Activated naive CD8-positive, alpha-beta T cell treated with anti-CD3 and anti-CD28 coated beads, Interleukin-2, amount 10 ng/mL, durations not matched to agents 7 days and 5 days (primary cell): ENCODE measurements at places on chromosomes 3 and 15. TPM values are rescaled to one million over a fixed set of nuclear protein-coding genes. Genes with fewer than 3 reads are reported as not detected.

DNA sequence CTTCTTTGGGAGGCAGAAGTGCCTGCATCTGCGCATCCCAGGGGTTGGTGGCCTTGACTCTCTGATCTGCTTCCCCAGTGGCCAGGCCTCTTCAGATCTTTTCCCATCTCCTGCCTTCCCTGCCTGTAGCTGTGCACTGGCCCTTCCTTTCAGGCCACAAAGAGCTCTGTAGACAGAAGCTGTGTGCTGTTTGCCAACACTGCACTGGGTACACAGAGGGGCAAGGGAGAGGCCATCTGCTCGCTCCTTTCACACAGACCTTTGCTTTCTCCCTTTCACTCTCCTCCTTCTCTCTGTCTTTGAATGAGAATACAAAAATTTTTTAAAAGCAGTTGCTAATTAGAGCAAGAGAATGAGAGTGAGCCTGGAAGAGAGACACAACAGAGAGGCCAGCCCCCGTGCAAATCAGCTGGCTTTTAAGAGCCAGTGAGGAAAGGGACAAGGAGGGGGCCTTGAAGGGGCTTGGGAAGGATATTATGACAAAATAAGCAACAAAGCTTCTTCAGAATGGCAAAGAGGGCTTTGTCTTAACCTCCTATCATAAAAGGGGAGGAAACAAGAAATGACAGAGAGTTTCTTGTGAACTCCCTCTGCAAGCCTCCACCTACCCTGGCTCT lies 170.9 kb downstream of the EPHB1 start:
- no peaks in the 10 kb centered on the region for H3K36me3 ChIP-seq
- H3K27ac ChIP-seq: no peak overlapping the region
- H3K4me1 ChIP-seq: no peaks in the 10 kb centered on the region
- no peak for DNase-seq

Gene DNAJA4
- 26.0 TPM for total RNA-seq

GRCh38 chr15:40084650-40085049 lies 24.0 kb downstream of the BMF start:
- H3K36me3 ChIP-seq: no peaks in the 10 kb centered on the region
- peaks cover 33% of the 10 kb centered on the region for H3K27me3 ChIP-seq
- DNase-seq: no peak
- no peak overlapping the region for H3K27ac ChIP-seq

Gene UNC13C
- total RNA-seq: not detected

GRCh38 chr15:45168286-45168685 lies 19.5 kb downstream of the SHF start:
- DNase-seq: no peak
- H3K36me3 ChIP-seq: no peaks in the 10 kb centered on the region
- no peaks in the 10 kb centered on the region for H3K27me3 ChIP-seq
- no peak overlapping the region for H3K27ac ChIP-seq

Gene FES
- total RNA-seq: 6.2 TPM

- no peaks in the 10 kb centered on the region for H3K4me1 ChIP-seq
- no peak overlapping the region for H3K27ac ChIP-seq
- H3K4me3 ChIP-seq: no peak overlapping the region
These were observed 76.2 kb downstream of the PLXNA1 start for GRCh38 chr3:127059072-127059471.

DNA sequence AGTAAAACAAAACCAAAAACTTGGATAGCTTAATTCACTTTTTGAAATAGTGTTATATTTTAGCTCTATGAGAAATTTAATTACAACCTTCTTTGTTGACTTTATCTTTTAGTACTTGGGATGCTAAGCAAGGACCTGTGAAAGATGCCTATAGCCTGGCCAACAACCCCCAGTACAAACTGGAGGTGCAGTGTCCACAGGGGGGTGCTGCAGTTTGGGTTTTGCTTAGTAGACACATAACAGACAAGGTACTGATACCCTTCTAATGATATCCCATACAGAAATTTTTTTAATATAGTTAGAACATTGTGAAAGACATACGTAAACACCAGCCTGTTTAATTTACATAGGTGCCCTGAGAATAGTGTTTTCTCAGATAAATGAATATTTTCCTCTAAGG lies 35.3 kb downstream of the CAPN7 start:
- DNase-seq: no peak
- H3K27me3 ChIP-seq: no peaks in the 10 kb centered on the region
- peaks cover 19% of the 10 kb centered on the region for H3K36me3 ChIP-seq
- no peak overlapping the region for H3K27ac ChIP-seq
- no peak overlapping the region for H3K4me3 ChIP-seq

Gene GNAT1
- total RNA-seq: not detected

- peaks cover 42% of the 10 kb centered on the region for H3K4me1 ChIP-seq
- H3K27me3 ChIP-seq: peaks cover 7% of the 10 kb centered on the region
- H3K4me3 ChIP-seq: peak overlapping the region; percentile 82
These were observed 1.1 kb downstream of the NPTN start for GRCh38 chr15:73631915-73632669.

DNA sequence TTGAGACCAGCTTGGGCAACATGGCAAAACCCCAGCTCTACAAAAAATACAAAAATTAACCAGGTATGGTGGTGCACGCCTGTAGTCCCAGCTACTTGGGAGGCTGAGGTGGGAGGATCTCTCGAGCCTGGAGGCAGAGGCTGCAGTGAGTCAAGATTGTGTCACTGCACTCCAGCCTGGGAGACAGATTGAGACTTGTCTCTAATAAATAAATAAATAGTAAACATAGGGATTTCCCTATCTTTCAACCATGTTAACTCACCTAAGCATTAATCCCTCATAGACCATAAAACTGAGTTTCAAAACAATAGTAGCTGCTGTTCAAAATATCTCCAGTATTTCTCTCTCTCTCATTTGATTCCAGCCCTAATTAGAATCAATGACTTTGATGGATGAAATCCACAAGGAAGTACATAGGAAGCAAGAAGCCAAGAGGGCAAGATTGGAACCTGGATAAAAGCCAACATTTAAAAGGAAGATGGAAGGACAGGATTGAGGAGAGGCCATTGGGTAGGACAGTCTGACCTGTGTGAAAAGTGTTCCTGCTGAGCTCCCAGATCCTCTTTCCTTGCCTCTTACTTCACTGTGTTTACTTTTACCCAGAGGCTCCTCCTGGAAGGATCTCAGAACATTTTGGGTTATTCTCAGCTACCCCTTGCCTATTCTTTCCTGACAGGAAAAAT lies 12.4 kb upstream of the TTBK2 start:
- H3K4me3 ChIP-seq: no peak overlapping the region
- no peaks in the 10 kb centered on the region for H3K4me1 ChIP-seq
- no peak for DNase-seq

Gene RAD51
- total RNA-seq: 52.4 TPM

GRCh38 chr3:15325228-15325627 lies 7.2 kb downstream of the SH3BP5 start:
- H3K27me3 ChIP-seq: peaks cover 2% of the 10 kb centered on the region
- H3K4me1 ChIP-seq: peaks cover 26% of the 10 kb centered on the region
- peaks cover 11% of the 10 kb centered on the region for H3K36me3 ChIP-seq
- DNase-seq: no peak

Gene ITIH3
- not detected for total RNA-seq

DNA sequence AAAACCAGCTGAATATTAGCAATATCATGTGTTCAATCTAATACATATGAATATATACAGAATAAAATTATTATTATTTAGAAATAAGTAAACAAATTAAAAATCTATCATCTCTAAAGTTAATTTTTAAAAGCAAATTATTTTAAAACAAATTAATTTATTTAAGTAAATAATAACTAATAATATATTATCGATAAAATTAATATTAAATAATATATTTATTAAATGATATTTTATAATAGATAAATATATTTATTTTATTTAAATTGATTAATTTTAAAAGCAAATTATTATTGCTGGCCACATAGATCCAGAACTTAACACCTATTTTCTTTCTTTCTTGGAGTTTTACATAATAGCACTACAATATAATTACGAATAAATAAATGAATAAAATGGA lies 22.2 kb downstream of the RTP3 start:
- no peak for DNase-seq
- H3K4me3 ChIP-seq: no peak overlapping the region
- no peak overlapping the region for H3K27ac ChIP-seq
- no peaks in the 10 kb centered on the region for H3K36me3 ChIP-seq

GRCh38 chr3:88318067-88318466 lies 168.3 kb downstream of the C3orf38 start:
- H3K4me1 ChIP-seq: no peaks in the 10 kb centered on the region
- H3K36me3 ChIP-seq: no peaks in the 10 kb centered on the region
- H3K27ac ChIP-seq: no peak overlapping the region
- H3K27me3 ChIP-seq: no peaks in the 10 kb centered on the region
- DNase-seq: no peak
- H3K4me3 ChIP-seq: no peak overlapping the region

Gene GPR149
- total RNA-seq: not detected

GRCh38 chr3:110569073-110569472 lies 502.5 kb upstream of the NECTIN3 start:
- no peak for DNase-seq
- no peaks in the 10 kb centered on the region for H3K4me1 ChIP-seq
- no peak overlapping the region for H3K4me3 ChIP-seq
- H3K36me3 ChIP-seq: no peaks in the 10 kb centered on the region

- DNase-seq: no peak
- no peaks in the 10 kb centered on the region for H3K36me3 ChIP-seq
- H3K27me3 ChIP-seq: peaks cover 5% of the 10 kb centered on the region
- no peak overlapping the region for H3K4me3 ChIP-seq
- H3K27ac ChIP-seq: no peak overlapping the region
These were observed 185.3 kb upstream of the FEZF2 start for GRCh38 chr3:62558549-62559112.

GRCh38 chr3:197256104-197256503 lies 42.3 kb downstream of the DLG1 start:
- no peaks in the 10 kb centered on the region for H3K27me3 ChIP-seq
- H3K4me3 ChIP-seq: no peak overlapping the region

DNA sequence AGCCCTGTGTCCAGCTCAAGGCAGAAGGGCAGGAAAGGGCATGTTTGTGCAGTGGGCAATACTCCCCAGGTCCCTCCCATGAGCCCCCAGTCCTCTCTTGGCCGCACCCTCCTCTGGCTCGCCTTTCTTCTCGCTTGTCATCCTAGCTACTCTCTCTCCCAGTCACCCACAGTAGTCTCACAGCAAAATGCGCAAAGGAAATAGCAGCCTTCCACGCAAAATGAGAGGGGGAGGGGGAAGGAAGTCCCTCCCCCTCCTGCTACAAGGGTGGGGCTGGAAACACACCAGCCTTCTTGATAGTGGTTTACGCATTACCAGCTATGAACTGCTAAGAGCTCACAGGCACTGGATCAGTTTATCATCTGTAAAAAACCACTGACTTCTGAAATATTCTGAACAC lies 83.8 kb downstream of the GADL1 start:
- H3K27me3 ChIP-seq: no peaks in the 10 kb centered on the region
- H3K27ac ChIP-seq: no peak overlapping the region
- no peak overlapping the region for H3K4me3 ChIP-seq
- H3K36me3 ChIP-seq: peaks cover 1% of the 10 kb centered on the region

GRCh38 chr3:179309225-179310078 lies 13.4 kb upstream of the ZNF639 start:
- no peaks in the 10 kb centered on the region for H3K36me3 ChIP-seq
- peaks cover 2% of the 10 kb centered on the region for H3K4me1 ChIP-seq
- H3K27me3 ChIP-seq: peaks cover 19% of the 10 kb centered on the region
- no peak overlapping the region for H3K27ac ChIP-seq
- no peak for DNase-seq
- H3K4me3 ChIP-seq: no peak overlapping the region

- H3K4me1 ChIP-seq: no peaks in the 10 kb centered on the region
- no peak for DNase-seq
- no peaks in the 10 kb centered on the region for H3K36me3 ChIP-seq
- H3K27ac ChIP-seq: no peak within 1 kb of the TSS
- H3K4me3 ChIP-seq: no peak within 1 kb of the TSS
These were observed at the start of gene FAM3D for GRCh38 chr3:58666683-58667082. Gene FAM3D (minus strand): TSS chr3:58666774. CDS start chr3:58655563, 11,211 bp downstream.

DNA sequence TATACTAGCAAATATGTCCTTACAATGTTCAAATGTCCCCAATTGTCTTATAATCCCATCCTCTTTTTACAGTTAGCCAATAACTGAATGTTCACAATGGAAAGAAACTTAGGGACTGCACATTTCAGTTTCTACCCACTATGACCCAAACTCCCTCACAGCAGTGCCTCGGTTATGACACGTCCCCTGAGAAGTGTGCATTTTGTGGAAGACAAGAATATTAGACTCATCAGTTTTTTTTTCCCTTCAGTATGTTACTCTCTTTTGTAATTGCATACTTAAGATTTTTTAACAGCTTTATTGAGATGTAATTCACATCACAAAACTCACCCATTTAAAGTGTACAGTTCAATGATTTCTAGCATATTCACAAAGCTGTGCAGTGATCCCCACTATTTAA lies 64.8 kb downstream of the IGF2BP2 start:
- H3K4me3 ChIP-seq: no peak overlapping the region
- DNase-seq: no peak
- peaks cover 47% of the 10 kb centered on the region for H3K27me3 ChIP-seq
- peaks cover 2% of the 10 kb centered on the region for H3K36me3 ChIP-seq

GRCh38 chr3:60000311-60001105 lies 950.7 kb upstream of the CFAP20DC start:
- H3K4me3 ChIP-seq: no peak overlapping the region
- H3K36me3 ChIP-seq: peaks cover 22% of the 10 kb centered on the region
- peaks cover 22% of the 10 kb centered on the region for H3K4me1 ChIP-seq
- H3K27me3 ChIP-seq: no peaks in the 10 kb centered on the region

DNA sequence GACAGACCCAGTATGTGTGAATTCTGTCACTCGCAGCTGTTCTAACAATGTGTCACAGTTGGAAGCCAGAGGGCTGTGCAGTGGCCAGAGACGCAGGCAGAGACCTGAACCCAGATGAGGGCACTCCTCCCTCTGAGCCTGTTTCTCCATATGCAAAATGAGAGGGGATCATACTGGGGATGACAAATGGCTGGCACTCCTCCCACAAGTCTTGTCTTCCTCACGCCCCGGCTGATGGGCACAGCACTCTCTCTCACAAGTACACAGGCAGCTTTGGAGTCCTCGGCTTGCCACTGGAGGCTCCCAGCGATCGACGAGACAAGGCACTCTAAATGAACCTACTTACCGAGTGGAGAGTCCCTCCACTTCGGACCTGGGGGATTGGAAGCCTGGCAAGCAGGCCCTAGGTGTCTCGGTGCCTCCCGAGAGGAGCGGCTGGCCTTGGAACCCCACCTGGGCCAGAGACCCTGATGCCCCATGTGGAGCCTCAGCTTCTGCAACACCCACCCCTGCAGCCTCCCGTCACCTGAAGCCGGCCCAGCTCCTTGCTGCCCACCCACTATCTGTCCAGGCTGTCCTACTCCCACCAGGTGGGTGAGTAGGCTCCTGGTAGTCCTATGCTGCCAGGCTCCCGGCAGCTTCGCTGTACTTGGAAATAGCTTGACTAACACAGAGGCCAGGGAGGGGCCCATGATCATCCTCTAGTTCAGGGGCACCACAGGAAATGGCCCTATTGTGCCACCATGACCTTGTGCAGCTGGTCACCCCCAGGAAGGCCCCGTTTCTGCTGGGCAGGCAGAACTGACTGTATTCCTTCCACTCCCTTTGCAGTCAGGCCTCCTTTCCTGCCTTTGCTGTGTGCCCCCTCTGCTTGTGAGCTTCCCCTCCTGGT lies 65.0 kb upstream of the IQSEC1 start:
- DNase-seq: peak; percentile 11
- H3K27ac ChIP-seq: no peak overlapping the region
- H3K4me3 ChIP-seq: no peak overlapping the region
- no peaks in the 10 kb centered on the region for H3K4me1 ChIP-seq
- no peaks in the 10 kb centered on the region for H3K36me3 ChIP-seq

GRCh38 chr3:145145461-145145860 lies 1015.5 kb downstream of the PLOD2 start:
- H3K4me1 ChIP-seq: no peaks in the 10 kb centered on the region
- DNase-seq: no peak
- H3K27me3 ChIP-seq: no peaks in the 10 kb centered on the region
